ENCODE measurements at places on chromosomes 1 and 21.
A peak's percentile ranks its signal among the peaks of the same experiment; 100 is the strongest.

DNA sequence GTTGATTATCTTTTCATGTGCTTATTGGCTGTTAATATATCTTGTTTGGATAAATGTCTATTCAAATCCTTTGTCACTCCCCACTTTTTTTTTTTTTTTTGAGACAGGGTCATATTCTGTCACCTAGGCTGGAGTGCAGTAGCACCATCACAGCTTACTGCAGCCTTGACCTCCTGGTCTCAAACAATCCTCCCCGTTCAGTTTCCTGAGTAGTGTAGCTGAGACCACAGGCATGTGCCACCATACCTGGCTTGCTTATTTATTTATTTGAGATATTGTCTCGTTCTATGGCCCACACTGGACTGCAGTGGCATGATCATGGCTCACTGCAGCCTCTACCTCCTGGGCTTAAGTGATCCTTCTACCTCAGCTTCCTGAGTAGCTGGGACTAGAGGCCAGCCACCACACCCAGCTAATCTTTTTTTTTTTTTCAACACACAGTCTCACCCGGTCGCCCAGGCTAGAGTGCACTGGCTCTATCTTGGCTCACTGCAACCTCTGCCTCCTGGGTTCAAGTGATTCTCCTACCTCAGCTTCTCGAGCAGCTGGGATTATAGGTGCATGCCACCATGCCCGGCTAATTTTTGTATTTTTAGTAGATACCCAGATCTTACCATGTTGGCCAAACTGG, 13.9 kb upstream of the MYCL start:
- no peak for DNase-seq

- DNase-seq: no peak
Measured at GRCh38 chr1:168474322-168474721, 69.5 kb downstream of the XCL2 start.

- DNase-seq: peak; percentile 12
Measured at GRCh38 chr21:41360072-41360821, 1.6 kb upstream of the MX2 start.

DNA sequence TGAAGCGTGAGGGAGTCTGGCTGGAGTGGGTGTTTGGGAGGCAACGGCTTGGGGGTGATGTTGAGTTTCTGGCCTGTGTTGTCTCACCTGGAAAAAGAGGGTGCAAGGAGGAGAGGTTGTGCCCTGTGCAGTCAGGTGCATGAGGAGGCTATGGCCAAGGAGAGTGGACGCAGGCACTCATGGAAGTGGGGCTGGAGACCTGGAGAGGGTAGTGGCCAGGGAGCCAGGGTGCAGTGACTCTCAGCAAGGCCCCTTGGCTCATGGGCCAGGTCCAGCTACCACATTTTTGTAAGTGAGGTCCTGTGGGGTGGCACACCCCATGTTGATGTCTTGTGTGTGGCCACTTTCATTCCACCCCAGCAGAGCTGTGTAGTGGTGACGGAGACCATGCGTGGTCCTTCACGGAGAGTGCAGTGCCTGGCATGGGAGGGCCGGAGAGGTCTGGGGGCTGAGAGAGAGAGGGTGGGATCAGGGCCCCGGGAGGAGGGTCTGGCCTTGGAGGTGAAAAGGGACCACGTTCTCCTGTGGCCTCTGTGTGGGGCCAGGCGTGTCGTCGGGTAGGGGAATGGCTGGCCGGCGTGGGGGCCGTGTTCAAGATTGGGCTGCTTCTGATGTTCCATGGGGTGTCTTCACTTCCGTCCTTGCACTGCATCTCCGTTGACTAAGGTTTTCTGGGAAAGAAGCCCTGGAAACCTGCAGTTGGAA, 6.1 kb downstream of the SNAP47 start:
- DNase-seq: no peak

GRCh38 chr21:39845571-39846130, 21.6 kb upstream of the PCP4 start:
- peak; percentile 44 for DNase-seq

DNA sequence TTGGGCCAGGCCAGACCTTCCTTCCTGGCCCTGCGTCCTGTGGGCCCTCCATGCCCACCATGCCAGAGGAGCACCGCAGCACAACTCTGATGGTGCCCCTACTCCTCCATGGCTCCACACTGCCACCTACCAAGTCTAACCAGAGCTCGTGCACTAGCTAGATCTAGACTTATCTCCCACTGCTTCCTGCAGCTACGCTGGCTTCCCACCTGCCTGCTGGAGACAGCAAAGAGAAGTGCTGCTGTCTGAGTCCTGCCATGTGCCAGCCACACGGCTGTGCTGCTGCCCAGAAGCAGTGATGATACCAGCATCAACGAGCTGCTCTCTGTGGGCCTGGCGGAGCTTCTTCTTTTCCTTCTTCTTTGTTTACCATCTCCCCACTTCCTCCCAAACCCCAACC, 4.5 kb downstream of the GUCA2B start:
- no peak for DNase-seq

DNA sequence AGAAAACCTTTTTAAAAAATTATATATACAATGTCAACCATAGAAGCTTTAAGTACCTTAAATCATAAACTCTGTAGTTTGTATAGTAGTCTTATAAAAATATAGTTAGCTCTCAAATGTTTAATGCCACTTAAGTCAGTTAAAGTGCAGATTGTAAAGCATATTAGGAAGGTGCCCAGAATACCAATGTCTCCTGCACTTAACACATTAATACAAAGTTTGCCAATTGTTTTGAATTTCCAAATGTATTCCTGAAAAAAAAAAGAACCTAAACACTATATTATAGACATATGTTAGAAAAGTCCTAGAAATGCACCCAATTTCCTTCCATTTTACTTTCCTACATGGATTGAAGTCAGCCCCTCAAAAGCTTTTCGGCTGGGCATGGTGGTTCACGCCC, 12.1 kb downstream of the F3 start:
- DNase-seq: no peak
